ENCODE measurements at places on chromosomes 5 and 9. TPM values are rescaled to one million over a fixed set of nuclear protein-coding genes. Genes with fewer than 3 reads are reported as not detected.

GHR gene
- total RNA-seq: 3.2 TPM

SEMA4D gene
- total RNA-seq: 0.30 TPM

FCN1 gene
- not detected for total RNA-seq

C5orf63 gene
- 1.5 TPM for total RNA-seq

C9orf50 gene
- total RNA-seq: not detected

PCDHA9 gene
- under 0.01 TPM for total RNA-seq

LHX6 gene
- not detected for total RNA-seq

TMEM232 gene
- 1.7 TPM for total RNA-seq

CCNO gene
- total RNA-seq: not detected

PDCD1LG2 gene
- total RNA-seq: 8.3 TPM

COL23A1 gene
- not detected for total RNA-seq

PCDHGB1 gene
- 3.3 TPM for total RNA-seq

ANKRD20A1 gene
- total RNA-seq: not detected

CTXN3 gene
- not detected for total RNA-seq

TOR4A gene
- total RNA-seq: 19.0 TPM

C9orf152 gene
- not detected for total RNA-seq

GABBR2 gene
- 0.89 TPM for total RNA-seq

SLC4A9 gene
- total RNA-seq: not detected

LCN10 gene
- not detected for total RNA-seq

PRDM9 gene
- total RNA-seq: not detected

LVRN gene
- total RNA-seq: 0.59 TPM

C1QTNF3 gene
- 0.30 TPM for total RNA-seq

PLPPR1 gene
- not detected for total RNA-seq

SUSD3 gene
- 0.37 TPM for total RNA-seq

NR5A1 gene
- not detected for total RNA-seq

ZFP2 gene
- total RNA-seq: 0.55 TPM

SPEF2 gene
- 3.6 TPM for total RNA-seq

CTNND2 gene
- total RNA-seq: under 0.01 TPM

LECT2 gene
- total RNA-seq: not detected

ACOT12 gene
- total RNA-seq: not detected

PRSS3 gene
- total RNA-seq: 2.1 TPM

OR1J2 gene
- not detected for total RNA-seq

TNFSF8 gene
- total RNA-seq: not detected

PCDHA11 gene
- 0.18 TPM for total RNA-seq

LSM11 gene
- 8.6 TPM for total RNA-seq

BSPRY gene
- not detected for total RNA-seq

IL33 gene
- total RNA-seq: 470 TPM

All from smooth muscle cell of the umbilical artery (primary cell).